Tibial nerve (tissue), 4 donors: ENCODE measurements at places on chromosomes 2 and 18. TPM values are rescaled to one million over a fixed set of nuclear protein-coding genes. Genes with fewer than 3 reads are reported as not detected.

ADCYAP1 gene
- 1.1 TPM for total RNA-seq

FBXO15 gene
- total RNA-seq, result 1.0 TPM

ANKMY1 gene
- 14.2 TPM for total RNA-seq

PPIG gene
- total RNA-seq, result 44.2 TPM

ZNF892 gene
- 14.4 TPM for total RNA-seq

EGR4 gene
- not detected for total RNA-seq

C2orf80 gene
- not detected for total RNA-seq

KYNU gene
- total RNA-seq, result 8.7 TPM

UGT1A5 gene
- total RNA-seq, result not detected

CRYBA2 gene
- not detected for total RNA-seq

FSHR gene
- not detected for total RNA-seq

RBM45 gene
- 18.9 TPM for total RNA-seq

ARHGAP15 gene
- total RNA-seq, result 22.6 TPM

LCT gene
- total RNA-seq, result not detected

NT5C1B gene
- not detected for total RNA-seq
